ENCODE measurements at places on chromosomes 4 and X. TPM values are rescaled to one million over a fixed set of nuclear protein-coding genes. Genes with fewer than 3 reads are reported as not detected.

The HMX1 gene
- polyA plus RNA-seq, result not detected

The RBMXL3 gene
- not detected for polyA plus RNA-seq

The SMARCA5 gene
- polyA plus RNA-seq, result 51.5 TPM

The MID2 gene
- 8.4 TPM for polyA plus RNA-seq

- no peak for DNase-seq
These were observed 88.6 kb downstream of the APBB2 start for GRCh38 chr4:41125558-41126311.

- no peak for DNase-seq
These were observed 20.3 kb downstream of the APOO start for GRCh38 chrX:23887451-23887850.

DNA sequence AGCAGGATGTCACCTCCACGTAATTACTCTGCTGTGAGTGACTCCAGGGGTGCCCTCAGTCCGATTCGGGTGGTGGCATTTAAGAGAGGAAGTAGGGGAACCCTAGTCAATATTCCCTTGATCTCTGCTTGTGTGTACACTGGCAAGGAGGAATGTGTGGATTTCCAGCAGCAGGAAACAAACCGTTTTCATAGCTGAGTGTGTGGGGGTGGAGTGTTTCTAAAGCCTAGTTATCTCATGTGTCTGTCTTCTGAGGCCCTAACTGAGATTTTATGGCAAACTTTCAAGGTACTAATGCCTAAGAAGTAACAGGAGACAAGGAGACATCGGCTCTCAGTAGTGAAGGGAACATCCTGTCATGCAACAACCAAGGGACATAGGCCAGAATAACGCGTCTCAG is 6.6 kb upstream of the CLDN24 start:
- DNase-seq, result no peak
